Hematopoietic multipotent progenitor cell treated with erythropoietin and hydrocortisone succinate and interleukin-3 and kit ligand, for 17 days (in vitro differentiated cells): ENCODE measurements at places on chromosomes 4 and X.

DNA sequence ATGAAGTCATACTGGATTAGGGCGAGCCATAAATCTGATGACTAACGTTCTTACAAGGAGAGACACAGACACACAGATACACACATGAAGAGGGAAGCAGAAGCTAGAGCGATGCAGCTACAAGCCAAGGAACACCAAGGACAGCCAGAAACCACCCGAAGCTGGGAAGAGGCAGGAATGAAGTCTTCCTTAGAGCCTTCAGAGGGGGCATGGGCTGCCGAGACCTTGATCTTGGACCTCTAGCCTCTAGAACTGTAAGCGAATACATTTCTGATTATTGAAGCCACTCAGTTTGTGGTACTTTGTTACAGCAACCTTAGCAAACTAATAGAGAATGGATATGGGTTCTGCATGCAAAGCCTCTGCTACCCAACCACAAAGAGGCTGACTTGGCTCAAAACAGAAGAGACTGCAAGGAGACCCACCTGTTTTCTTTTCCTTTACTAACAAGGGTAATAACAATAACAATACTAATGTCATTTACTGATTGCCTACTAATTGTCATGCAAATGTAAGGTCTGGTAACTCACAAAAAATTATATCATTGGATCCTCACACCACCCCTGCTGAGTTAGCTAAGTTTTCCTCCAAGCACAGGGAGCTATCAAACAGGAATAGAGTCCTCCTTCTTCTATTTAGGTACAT lies 10.1 kb upstream of the LDB2 start:
- no peak for DNase-seq

DNA sequence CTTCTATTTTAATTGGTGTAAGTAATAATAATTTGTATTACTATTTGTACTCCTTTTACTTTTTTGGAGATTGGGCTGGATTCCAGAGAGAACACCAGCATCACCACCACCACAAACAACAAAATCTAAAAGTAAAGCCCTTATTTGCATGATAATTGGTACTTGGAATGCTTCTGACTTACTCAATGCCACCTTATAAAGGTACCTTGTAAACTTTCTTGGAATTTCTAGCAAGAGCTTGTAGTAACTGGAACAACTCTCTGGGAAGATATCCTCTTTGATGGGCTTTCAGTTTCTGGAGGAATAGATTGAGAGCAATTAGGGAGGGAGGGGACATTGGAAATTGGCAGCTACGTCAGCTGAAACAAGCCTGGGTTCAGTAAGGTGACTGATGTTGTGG lies 20.2 kb upstream of the PITX2 start:
- no peak for DNase-seq

GRCh38 chr4:43047058-43047457 lies 154.5 kb downstream of the GRXCR1 start:
- DNase-seq = no peak

DNA sequence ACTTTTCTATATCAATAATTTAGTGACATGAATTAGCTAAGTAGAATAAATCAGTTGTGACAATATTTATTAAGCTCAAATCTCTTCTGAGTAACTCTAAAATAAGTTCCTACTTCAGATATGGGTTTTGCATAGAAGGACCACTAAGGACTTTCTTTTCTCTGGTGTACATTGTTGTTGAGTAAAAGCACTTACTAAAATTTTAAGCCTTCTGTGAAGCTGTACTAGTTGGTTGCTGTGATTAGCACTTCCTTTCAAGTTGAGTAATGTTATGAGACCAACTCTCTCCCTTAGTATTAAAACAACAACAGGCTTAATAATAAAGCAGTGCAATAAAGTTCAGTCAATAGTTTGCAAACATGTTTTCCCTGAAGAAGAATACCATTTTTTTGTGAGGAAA lies 667.4 kb upstream of the NDST4 start:
- no peak for DNase-seq
